ENCODE measurements at places on chromosomes 16 and 17.

DNA sequence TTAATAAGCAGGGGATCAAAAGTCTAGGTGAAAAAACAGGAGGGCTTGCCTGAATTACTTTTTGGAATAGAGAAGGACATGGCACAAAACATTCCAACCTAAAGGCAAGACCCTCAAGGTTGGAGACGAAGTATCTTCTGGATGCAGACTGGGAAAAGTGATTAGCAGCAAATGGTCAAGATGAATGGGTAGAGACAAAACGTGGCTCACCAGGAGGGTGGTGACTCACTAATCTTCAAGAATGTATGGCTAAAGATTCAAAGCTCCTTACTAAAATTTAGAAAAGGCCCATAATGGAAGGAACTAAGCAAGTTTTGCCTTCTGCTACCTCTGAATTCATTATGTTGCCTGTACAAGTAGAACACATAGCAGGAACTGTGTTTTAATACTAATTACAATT lies 469.5 kb upstream of the RBFOX1 start:
- no peak for DNase-seq

DNA sequence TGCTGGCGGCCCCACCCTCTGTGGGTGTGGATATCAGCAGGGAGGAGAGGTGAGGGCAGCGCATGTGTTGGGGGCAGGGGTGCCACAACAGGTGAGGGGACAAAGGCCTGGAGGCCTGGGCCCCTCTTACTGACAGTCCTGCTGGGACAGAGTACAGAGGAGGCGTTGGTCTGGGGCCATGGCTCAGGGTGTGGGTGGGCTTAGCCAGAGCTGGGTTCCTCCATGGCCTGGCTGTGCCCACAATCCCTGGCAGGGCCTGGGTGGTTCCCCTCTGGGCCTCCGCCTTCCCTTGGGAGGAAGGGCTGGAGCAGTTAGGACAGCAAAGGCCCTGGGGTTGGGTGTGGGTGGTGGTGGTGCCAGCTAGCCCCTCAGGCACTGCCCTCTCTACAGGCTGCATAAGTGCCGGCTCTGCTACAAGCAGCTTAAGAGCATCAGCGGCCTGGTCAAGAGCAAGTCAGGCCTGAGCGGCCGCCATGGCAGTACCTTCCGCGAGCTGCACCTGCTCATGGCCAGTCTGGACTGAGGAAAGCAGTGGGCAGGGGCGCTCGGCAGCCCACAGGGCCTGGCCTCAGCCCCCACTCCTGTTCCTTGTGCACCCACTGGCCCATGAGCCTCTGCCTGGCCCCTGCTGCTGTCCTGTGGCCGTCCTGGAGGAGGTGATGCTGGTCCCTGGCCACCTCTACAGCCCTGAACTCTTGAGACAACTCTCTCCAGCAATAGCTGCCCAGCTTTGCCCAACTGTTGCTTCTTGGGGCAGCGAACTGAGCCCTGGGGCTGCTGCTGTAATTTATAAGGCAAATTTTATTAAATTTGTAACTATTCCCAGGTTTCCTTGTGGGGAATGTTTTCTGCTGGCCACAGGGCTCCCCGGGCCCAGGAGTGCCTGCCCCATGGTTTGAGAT lies 21.1 kb downstream of the KATNB1 start:
- no peak for DNase-seq

- no peak for DNase-seq
Observed at GRCh38 chr16:19173649-19174383, 5.8 kb downstream of the SYT17 start.

DNA sequence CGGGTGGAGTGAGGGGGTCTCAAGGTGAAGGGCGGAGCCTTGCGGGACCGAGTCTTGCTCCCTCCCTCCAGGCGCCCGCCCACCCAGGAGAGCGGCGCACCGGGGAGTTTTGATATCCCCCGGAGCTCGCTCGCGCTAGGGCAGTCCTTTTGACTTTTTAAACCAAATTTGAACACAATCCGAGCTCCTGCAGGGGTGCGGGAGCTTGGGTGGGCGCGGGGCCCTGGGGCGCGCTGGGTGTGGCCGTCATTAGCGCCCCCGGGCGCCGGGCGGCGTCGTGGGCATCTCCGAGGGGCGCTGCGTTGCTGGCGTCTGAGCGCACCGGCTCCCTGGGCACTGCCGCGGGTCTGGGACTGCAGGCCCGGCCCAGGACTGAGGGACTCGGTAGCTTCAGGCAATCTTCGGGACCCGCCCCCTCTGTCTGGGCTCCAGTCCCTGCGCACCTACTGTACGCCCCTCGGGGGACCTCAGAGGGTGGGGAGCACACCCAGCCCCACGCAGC lies 10.9 kb downstream of the MAF start:
- no peak for DNase-seq

- DNase-seq, result peak; percentile 49
Observed at GRCh38 chr17:57518587-57519581, 226.2 kb downstream of the CCDC182 start.

DNA sequence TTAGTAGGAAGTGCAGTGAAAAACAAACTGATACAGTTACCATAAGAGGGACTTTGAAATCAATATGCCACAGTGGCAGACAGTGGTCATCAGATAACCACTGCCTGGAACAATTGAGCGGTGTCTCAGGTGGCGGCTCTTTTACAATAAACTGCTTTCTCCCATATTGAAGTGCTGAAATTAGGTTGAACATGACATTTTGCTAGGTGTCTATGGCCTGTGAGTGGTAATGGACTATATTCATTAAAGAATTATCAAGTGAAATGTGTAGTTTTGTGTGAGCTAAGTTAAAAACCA lies 214.7 kb downstream of the RPTOR start:
- DNase-seq, result no peak

DNA sequence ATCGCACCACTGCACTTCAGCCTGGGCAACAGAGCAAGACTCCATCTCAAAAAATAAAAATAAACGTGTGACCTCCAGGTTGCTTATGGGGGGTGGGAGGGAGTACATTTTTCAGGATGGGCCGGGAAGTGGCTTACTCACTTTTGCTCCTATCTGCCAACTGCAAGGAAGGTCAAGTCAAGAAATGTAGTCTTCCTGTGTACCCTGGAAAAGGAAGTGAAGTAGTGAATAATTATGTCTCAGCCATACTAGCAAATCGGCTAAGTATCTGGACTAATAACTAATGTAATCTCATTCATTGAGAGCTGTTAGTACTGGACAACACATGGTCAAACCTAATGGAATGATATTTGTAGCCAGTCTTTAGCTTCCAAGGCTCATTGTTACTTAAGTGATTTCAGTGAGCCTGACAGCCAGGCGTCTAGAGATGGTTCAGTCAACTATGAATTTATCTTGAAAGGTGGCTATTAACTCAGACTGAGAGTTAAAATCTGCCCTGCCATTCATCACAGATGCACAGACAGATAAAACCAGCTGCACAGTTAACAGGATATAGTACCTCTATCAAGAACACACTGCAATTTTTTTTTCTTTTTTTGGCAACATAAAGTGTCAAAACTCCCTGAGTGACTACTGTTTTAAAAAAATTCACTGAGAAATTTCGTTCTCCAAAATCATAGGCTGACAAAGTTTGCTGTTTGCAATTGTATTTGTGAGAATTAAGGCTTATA lies 3.7 kb upstream of the TACO1 start:
- DNase-seq, result no peak

DNA sequence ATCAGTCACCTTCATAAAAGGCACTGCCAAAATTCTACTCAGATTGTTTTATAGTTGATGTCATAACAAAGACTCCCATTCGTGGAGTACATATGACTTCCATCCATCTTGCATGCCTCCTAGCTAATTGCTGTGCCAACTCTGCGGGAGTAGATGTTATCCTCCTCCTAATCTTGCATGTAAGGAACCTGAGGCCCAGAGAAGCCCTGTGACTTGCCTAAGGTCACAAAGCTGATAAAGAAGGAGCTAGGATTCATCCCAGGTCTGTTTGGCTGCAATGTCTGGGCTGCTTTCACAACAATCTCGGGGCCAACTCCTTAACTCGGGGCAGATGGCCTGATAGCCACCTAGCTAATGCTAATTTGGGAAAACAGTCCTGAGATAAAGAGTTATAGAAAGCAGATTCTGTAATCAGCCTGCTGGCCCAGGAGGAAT lies 87.3 kb downstream of the YPEL2 start:
- DNase-seq, result no peak

DNA sequence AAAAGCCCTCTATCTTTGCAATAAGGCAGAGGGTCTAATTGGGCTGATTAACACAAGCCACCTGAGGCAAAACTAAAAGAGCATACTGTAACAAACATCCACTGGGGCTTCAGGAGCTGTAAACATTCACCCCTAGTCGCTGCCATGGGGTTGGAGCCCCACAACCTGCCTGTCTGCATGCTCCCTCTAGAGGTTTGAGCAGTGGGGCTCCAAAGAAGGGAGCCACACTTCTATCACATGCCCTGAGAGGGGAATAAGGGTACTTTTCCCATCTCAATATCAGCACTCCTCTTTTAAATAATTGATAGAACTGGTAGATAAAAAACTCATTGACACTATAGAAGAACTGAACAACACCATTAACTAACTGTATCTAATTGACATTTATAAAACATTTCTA lies 130.1 kb upstream of the COX10 start:
- no peak for DNase-seq

- DNase-seq, result no peak
Observed at GRCh38 chr17:72305472-72305871, 184.7 kb downstream of the SOX9 start.
